ENCODE measurements at places on chromosomes 11 and 22. TPM values are rescaled to one million over a fixed set of nuclear protein-coding genes. Genes with fewer than 3 reads are reported as not detected.

GRCh38 chr22:49929994-49930575 is 11.7 kb downstream of the CRELD2 start:
- no peak for DNase-seq

DNA sequence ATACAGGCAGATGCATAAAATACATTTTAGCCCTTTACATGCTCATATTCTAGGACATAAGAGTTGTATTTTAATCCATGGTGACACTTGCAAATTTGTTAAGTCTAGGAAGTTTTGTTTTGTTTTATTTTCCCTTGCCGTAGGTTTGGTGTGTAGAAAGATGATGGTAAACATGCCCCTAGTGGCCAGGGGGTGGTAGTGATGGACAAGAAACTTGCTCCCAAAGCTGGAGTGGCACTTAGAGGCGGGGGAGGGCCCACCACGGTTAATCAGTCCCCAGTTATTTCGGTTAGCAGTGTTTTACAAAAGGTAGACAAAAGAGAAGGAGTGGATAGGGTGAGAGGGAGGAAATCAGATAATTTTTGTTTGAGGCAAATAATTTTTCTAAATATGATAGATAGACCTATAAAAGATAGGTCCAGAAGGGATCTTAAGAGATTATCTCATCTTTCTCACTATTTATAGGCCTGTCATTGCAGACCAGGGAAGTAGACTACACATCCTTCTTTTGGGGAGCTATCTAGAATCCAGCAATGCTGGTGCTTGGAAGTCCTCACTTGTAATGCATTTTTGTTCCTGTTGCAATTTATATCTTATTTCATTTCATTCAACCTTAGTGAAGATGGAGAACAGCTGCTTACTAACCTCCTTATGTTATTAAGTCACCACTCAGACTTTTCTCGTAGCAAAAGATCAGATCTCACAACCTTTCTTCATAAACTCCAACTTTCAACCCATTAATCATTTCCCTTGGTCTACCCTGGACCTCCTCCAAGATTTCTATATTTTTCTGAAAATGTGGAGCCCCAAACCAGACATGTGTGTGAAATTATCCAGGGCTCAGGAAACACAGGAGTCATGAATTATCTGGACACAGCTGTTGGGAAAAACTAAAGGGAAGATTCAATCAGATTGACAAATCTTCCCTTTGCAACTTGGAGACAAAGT is 5.9 kb upstream of the BDNF start:
- DNase-seq, result no peak

DNA sequence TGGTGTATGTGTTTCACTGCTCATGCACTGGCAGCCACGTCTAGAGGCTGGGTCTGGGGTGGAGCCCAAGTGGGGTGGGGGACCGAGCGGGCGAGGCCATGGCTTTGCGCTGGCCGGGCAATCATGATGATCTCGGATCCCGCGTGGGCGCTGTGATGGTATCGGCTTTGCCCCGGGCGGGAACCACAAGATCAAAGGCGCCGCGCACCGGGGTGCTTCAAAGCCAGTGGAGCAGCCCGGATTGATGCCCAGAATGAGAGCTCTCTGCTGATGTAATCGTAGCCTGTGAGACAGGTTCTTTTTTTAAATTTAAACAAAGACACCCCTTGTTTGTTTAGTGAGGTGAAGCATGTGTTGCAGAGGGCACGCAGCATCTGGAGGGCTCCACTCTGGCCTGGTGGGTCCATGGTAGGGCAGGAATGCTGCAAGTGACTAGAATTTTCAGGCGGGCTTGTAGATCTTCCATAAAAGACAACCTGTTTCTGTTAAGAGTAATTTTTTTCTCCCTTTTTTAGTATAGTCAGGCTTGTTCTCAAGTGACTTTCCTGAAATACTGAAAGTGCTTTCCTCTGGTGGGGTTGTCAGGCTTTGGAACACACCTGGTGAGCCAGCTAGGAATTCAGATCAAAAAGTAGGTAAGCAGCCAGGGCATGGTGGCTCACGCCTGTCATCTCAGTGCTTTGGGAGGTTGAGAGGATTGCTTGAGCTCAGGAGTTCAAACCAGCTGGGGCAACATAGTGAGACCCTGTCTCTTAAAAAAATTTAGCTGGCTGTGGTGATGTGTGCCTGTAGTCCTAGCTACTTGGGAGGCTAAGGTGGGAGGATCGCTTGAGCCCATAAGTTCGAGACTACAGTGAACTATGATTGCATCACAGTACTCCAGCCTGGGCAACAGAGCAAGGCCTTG is 40.7 kb downstream of the ZNRF3 start:
- DNase-seq, result no peak

DNA sequence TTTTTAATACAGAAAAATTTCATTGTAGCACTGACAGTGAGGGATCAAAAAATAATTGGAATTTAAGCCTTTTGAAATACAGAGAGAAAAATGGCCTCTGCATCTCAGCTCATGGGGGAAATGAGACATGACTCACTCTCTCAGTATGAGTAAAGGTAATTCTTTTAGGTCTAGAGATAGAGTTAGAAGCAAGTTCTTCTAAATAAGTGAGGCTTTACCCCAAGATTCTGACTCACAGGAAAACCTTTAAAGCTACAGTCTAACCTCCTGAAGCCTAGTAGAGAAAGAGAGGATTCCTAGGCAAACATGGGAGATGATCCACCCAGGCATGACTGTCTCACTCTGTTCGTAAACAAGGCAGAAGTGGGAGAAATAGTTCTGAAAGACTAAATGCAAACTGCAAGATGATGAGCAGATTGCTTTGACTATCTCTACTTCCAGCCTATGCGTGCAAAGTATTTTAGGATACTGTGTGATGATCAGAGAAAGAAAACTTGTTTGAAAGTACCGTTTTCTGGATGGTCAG is 1003.3 kb upstream of the CCDC90B start:
- no peak for DNase-seq

The OR5A1 gene
- not detected for total RNA-seq

- DNase-seq, result no peak
Measured at GRCh38 chr11:74615311-74615710, 22.9 kb downstream of the POLD3 start.

GRCh38 chr22:23101524-23101923 is 31.2 kb downstream of the GNAZ start:
- no peak for DNase-seq

DNA sequence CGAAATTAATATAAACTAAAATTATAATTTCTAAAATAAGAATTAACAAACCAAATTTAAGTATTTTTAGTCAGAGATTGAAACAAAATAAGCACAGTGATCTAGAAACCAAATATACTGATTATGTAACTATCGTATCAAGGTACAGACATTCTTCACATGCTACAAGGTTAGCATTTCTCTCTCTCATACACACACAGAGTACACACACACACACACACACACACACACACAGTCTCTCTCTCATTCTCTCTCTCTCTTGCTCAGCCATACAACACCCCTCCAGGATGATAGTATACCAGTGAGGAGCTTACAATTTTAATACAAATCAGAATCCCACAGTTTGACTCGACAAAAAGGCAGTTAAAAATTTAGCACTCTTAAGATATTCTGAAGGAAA is 66.0 kb downstream of the RDX start:
- DNase-seq, result no peak

- DNase-seq, result no peak
Measured at GRCh38 chr11:132941024-132941646, 591.2 kb downstream of the OPCML start.

- no peak for DNase-seq
Measured at GRCh38 chr11:75195167-75195962, 44.5 kb downstream of the SLCO2B1 start.

DNA sequence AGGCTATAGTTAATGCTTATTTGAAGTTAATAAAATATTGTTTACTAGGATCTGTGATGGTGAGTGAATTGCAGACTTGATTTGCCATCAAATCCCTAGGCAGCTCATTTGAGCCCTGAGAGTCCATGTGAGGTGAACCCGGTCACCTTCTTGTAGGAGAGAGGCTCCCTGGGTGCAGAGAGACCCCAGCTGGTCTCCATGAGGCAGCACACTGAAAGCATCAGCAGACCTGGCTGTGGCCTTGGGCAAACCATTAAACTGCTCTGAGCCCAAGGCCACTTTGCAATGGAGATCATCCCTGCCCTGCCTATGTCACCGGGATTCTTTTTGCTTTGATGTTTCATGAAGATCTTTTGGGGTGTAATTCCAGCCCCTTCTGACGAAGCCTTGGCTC is 125.2 kb downstream of the MICAL2 start:
- no peak for DNase-seq

GRCh38 chr22:46517255-46517761 is 20.1 kb downstream of the CELSR1 start:
- DNase-seq, result no peak

- no peak for DNase-seq
Measured at GRCh38 chr22:29325785-29326315, 10.4 kb upstream of the RASL10A start.

GRCh38 chr11:131616481-131617140 is 246.2 kb downstream of the NTM start:
- no peak for DNase-seq

DNA sequence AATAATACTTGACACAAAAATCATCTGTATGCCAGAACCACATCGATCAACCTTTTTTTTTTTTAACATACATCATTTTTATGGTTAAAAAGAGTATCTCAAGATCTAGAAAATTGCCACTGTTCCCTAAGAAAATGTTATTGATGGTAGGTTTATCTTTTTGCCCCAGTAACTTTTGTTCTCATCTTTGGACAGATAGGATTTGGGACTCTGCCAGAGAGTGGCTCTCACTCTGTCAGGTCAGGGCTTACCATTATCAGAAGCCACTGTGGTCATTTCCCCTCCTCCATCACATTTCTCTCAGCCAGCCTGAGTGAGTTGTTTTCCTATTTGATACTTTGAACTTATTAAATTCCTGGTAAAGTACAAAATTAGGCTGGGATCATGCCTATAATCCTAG is 47.9 kb upstream of the YWHAH start:
- DNase-seq, result no peak

The EED gene
- 55.2 TPM for total RNA-seq

- DNase-seq, result no peak
Measured at GRCh38 chr11:106459135-106459534, 381.7 kb downstream of the AASDHPPT start.

- DNase-seq, result no peak
Measured at GRCh38 chr11:112400476-112401014, 139.9 kb upstream of the PLET1 start.

- DNase-seq, result no peak
Measured at GRCh38 chr11:64510759-64511158, 80.3 kb upstream of the SLC22A12 start.

- DNase-seq, result no peak
Measured at GRCh38 chr11:27081056-27081455, 40.4 kb downstream of the BBOX1 start.

The POU2AF3 gene
- total RNA-seq, result 0.82 TPM

DNA sequence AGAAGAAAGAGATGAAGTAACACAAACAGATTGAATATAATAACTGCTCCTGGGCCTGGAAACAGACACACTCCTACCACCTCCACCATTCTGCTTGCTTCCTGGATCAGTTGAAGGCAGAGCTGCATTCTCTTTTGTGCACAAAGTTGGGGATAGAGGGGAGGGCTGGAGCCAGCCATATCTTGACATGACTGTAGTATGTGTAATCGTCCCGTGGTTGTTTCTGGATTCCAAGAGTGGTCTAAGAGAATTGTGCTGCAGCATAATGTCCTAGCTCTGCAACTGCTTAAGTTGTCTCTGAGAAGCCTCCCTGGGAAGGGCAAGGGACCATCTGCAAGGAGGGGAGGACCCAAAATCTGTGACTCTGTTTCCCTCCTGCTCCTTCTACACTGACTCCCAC is 3.2 kb downstream of the CRY2 start:
- no peak for DNase-seq

The PRAME gene
- total RNA-seq, result 0.12 TPM

GRCh38 chr11:115653926-115654325 is 149.7 kb upstream of the CADM1 start:
- DNase-seq, result no peak

DNA sequence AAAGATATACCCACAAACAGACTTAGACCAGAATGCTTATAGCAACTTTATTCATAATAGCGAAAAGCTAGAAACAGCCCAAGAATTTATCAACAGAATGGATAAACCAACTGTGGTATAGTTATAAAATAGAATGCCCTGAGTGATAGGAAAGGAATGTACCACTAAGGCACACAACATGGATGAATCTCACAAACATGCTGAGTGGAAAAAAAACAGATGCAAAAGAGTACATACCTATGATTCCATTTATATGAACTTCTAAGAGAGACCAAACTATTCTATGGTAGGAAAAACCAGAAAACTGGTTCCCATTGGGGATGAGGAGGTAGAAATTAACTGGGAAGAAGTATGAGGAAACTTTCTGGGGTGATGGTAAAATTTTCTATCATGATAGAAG is 40.4 kb upstream of the GRIK4 start:
- DNase-seq, result no peak

GRCh38 chr11:13405220-13405619 is 57.8 kb downstream of the BTBD10 start:
- DNase-seq, result no peak

The APOBEC3H gene
- total RNA-seq, result 1.4 TPM

The ST14 gene
- total RNA-seq, result 23.9 TPM

The FLRT1 gene
- not detected for total RNA-seq

- no peak for DNase-seq
Measured at GRCh38 chr11:6418557-6419008, 311 bp downstream of the APBB1 start.

GRCh38 chr11:134861490-134862104 is 449.6 kb upstream of the B3GAT1 start:
- no peak for DNase-seq

DNA sequence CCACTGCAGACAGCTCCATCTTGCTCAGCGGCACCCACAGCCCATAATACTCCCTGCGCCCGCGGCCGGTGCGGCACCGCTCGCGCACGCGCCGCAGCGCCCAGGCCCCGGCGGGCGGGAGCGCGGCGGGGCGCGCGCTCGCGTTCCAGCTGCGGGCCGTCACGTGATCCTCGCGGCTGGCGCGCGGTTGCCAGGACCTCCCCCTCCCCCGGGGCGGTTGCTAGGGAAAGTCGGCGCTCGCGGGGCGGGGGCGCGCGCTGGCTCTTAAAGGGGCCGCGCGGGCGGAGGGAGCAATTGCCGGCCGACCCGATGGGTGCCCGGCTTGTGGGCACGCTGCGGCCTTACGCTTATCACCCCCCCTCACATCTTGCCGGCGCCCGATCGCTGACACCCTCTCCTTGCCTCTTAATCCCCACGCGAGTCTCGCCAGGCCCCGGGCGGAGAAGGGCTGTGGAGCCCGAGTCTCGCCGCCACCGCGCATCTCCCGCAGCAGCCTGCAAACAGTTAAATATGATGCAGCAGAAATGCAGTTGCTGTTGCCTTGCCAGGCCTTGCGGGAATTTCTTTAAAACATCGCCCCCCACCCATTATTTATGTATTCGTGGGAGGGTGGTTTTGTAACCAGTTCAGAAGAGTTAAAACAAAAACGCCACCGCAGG is at the start of gene CBX6:
TSS of gene CBX6 (minus strand) at position 45 of the 659 bp plus-strand sequence. CDS start at position 19, 26 bp downstream.
- peak; percentile 97 for DNase-seq

GRCh38 chr11:103358251-103358650 is 249.0 kb downstream of the DYNC2H1 start:
- no peak for DNase-seq
